ENCODE measurements at places on chromosomes 5 and 9. TPM values are rescaled to one million over a fixed set of nuclear protein-coding genes. Genes with fewer than 3 reads are reported as not detected.

- H3K27me3 ChIP-seq = peaks cover 27% of the 10 kb centered on the region
- H3K36me3 ChIP-seq = no peaks in the 10 kb centered on the region
- peaks cover 18% of the 10 kb centered on the region for H3K4me1 ChIP-seq
- no peak for DNase-seq
- no peak overlapping the region for H3K4me3 ChIP-seq
Observed at GRCh38 chr5:129902816-129903215, 1.4 kb upstream of the CHSY3 start.

- H3K27ac ChIP-seq = no peak overlapping the region
- no peaks in the 10 kb centered on the region for H3K36me3 ChIP-seq
- no peak overlapping the region for H3K4me3 ChIP-seq
- no peaks in the 10 kb centered on the region for H3K4me1 ChIP-seq
- no peak for DNase-seq
Observed at GRCh38 chr5:6395102-6395445, 16.7 kb upstream of the MED10 start.

DNA sequence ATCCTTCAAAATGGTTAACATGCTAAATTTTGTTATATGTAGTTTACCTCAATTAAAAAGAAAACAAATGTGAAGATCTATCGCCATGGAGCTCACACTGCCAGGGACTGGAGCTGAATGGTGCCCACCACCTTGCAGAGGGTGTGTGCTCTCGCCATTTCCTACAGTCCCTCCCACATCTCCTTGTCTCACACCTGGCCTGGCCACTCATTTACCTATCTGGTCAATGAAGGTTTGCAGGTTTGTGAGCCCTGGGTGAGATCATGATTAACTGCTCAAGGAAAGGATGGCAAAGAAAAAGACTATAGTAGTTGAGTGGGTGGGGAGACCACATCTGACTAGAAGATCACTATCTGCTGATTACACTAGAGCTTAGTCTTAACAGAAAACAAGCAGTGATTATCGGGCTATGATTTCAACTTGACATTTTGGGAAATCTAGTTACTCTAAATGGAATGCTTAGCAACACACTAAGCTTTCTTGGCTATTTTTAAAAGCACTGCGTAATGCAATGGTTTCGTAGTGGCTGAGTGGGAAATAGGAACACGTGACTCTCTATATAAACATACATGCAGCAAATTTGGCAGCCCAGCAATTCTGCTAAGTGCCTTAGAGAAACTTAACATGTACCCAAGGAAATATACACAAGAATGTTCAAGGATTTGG lies 27.3 kb downstream of the PUM3 start:
- H3K27ac ChIP-seq = no peak overlapping the region
- no peaks in the 10 kb centered on the region for H3K4me1 ChIP-seq
- H3K36me3 ChIP-seq = peaks cover 28% of the 10 kb centered on the region
- no peak for DNase-seq
- no peak overlapping the region for H3K4me3 ChIP-seq

DNA sequence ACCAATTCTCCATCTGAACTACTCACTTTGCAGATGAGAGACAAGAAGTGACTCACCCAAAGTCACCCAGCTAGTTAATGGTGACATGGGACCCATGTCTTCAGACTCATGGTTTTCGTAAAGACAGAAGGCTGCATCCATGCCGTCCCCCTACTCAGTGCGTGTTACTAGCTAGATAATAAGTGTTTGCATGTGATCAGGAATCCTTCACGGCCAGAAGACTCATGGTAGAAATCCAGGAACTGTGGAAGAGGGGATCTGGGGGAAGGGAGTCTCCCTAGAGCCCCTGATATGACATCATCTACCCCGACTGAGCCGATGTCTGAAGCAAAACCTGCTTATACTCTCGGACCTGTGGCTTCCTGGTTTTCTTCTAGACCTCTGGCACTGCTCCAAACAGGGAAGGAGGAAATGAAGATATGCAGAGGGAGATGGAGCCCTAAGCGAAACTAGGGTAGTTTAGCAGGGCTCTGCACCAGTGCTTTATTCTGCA lies 3.3 kb downstream of the RNF183 start:
- no peaks in the 10 kb centered on the region for H3K36me3 ChIP-seq
- H3K27ac ChIP-seq = no peak overlapping the region
- no peaks in the 10 kb centered on the region for H3K4me1 ChIP-seq
- no peak overlapping the region for H3K4me3 ChIP-seq
- no peaks in the 10 kb centered on the region for H3K27me3 ChIP-seq
- no peak for DNase-seq

DNA sequence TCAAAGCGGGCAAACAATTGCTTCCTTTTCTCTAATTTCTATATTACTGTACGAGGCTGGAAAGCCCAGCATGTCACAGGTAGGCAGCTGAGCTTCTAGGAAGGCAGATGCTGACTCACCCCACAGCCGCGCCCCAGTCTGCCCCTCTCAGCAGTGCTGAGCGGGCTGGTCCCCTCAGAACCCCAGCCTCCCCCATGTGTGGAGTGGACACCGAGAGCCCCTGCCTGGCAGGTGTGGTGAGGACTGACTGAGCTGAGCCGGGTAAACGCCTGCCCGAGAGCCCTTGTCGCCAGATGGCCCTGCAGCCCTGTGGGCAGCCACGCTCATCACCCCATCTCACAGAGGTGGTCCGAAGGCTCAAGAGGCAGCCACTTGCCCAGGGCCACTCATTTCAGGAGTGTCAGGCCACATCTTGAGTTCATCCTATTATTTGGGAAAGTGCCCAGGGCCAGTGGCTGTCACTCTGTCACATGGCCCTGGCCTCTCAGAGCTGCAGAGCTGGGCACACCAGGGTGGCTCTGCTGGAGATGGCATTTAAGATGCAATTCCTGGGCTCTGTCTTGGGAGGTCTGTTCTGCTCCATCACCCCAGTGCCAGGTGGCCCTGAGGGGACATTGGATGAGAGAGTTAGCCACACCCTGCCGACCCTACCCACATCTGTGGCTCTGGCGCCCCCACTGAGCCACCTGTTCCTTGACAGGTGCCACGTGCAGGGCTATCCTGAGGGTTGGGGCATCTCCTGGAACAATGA lies 12.4 kb downstream of the CARD19 start:
- no peak overlapping the region for H3K4me3 ChIP-seq
- H3K4me1 ChIP-seq = peaks cover 52% of the 10 kb centered on the region
- peak overlapping the region; percentile 6 for H3K27ac ChIP-seq
- no peaks in the 10 kb centered on the region for H3K27me3 ChIP-seq

DNA sequence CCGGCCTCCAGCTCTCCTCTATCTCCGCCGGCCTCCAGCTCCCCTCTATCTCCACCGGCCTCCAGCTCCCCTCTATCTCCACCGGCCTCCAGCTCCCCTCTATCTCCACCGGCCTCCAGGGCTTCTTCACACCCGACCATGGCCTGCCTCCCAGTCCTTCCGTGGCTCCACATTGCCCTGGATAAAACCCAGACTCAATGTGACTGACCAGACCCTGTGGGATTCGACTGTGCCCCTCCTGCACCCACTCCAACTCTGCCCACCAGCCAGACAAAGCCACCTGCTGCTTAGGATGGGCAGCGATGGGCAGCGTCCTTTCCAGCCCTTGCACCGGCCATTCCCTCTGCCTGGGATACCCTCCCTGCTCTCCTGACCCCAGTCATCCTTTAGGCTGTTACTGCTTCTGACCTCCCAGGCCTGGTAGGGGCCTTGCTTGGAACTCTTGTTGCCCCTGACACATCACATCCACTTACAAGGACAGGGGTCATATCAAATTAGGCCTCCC lies 30.5 kb upstream of the RXRA start:
- no peak for DNase-seq
- no peaks in the 10 kb centered on the region for H3K27me3 ChIP-seq
- H3K4me1 ChIP-seq = no peaks in the 10 kb centered on the region
- H3K4me3 ChIP-seq = no peak overlapping the region
- no peaks in the 10 kb centered on the region for H3K36me3 ChIP-seq

Gene C6
- not detected for total RNA-seq

All from CD4-positive, alpha-beta memory T cell (primary cell).